ENCODE measurements at places on chromosomes 4 and X.

DNA sequence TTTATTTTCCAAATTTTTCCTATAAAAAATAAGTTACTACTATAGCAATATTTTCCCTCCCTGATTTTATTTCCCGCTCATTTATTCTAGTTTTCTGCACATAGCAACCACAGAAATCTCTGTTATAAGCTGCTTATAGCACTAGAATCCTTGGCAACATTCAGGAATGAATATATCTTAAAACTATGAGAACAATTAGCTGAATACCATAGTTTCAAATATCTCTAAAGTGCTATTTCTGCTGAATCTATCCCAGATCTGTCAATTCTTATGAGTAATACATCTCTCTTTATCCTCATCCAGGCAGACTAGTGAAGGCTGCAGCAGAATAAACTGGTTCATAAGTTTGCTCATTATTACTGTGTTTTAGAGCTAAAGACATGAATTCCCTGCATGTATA lies 622.9 kb upstream of the DIPK2B start:
- DNase-seq = no peak

DNA sequence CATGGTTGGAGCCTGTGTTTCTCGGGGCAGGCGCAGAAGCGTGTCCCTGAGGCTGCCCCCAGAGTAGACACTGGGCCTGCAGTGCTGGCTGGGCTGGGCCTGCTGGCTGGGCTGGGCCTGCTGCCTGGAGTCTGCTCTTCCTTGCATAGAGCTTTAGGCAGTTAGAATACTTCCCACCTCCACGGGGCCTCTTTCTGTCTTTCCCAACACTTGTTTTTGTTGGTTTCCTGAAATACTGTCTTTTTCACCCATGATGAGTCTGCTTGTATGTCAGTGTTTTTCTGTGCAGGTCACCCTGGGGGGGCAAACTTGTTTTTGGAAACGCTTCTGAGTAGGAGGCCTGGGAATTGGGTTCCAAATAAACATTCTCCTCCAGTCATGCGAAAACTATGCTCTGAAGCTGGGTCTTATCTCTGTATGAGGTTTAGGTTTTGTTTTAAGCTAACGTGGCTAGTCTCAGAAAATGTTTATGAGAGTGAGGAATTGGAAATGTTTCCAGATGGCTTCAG lies 32.2 kb downstream of the TRMT44 start:
- DNase-seq = no peak

DNA sequence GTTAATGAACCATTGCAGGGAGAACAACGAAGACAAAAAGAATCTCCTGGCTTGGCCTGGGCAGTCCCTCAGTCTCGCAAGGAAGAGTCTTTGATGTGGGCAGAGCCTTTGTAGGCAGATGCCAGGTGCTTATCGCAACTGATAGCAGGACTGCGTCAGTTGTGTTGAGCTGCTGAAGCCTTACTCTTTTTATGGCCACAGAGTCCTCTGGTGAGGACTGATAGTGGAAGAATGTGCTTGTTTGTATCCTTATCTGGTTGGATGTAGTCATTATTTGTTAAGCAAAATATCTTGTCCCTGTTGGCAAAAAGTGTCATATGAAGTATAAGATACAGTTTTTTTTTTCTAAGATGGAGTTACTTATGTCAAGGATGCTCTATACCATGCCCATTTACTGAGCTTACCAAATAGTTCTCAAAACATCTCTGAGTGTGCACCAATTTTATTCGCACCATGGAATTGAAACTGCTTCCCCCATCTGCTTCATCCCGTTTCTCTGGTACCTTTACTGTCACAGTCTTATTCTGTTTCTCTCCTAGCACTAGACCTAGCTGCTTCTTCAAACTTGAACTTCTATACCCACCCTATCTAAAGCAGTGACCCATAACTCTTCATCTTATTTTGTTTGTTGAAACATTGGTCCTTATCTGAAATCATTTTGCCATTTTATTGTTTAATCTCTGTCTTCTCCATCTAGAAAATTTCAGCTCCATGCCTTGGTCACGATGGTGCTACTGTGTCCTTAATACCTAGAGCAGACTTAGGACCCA lies 47.0 kb upstream of the SPRY1 start:
- peak; percentile 14 for DNase-seq

- no peak for DNase-seq
These were observed 37.2 kb downstream of the ABLIM2 start for GRCh38 chr4:8121292-8122015.

DNA sequence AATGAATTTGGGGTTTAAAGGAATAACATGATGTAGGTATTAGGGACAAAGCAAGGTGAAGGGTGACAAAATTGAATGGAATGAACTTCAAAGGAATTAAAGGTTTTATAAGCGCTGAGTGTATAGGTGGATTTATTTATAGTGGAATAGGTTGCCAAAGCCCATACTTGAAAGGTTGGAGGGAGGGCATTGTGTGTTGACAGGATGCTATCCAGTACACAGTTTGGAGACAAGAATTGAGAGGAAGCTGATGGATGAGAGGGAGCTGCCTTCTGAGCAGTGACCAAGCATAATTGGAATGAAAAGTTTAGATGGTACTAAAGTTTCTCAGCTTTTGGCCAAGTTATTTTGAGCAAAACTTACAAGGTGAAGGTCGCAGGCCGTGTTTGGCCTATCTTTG lies 52.6 kb upstream of the RAB33B start:
- no peak for DNase-seq

GRCh38 chr4:8694651-8695151 lies 102.1 kb downstream of the CPZ start:
- no peak for DNase-seq
